ENCODE measurements at places on chromosomes 5 and 9. TPM values are rescaled to one million over a fixed set of nuclear protein-coding genes. Genes with fewer than 3 reads are reported as not detected.

Gene HTR4
- total RNA-seq = not detected

Gene PRR16
- total RNA-seq = 4.7 TPM

Gene NADK2
- 27.1 TPM for total RNA-seq

Gene NOXA1
- 0.52 TPM for total RNA-seq

Gene SLIT3
- total RNA-seq = 7.8 TPM

Gene PCDHGB4
- total RNA-seq = 4.7 TPM
